Testis (tissue), 5 donors: ENCODE measurements at places on chromosomes 5 and 9. TPM values are rescaled to one million over a fixed set of nuclear protein-coding genes. Genes with fewer than 3 reads are reported as not detected.

DNA sequence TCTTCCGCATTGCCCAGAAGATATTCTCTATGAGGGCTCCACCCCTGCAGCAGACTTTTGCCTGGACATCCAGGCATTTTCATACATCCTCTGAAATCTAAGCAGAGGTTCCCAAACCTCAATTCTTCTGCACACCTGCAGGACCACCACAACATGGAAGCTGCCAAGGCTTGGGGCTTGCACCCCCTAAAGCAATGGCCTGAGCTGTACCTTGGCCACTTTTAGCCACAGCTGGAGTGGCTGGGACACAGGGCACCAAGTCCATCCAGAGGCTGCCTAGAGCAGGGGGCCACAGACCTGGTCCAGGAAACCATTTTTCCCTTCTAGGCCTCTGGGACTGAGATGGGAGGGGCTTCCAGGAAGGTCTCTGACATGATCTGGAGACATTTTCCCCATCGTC lies 60.7 kb downstream of the ADAMTSL1 start:
- no peaks in the 10 kb centered on the region for H3K27me3 ChIP-seq
- H3K4me3 ChIP-seq, result no peak overlapping the region
- DNase-seq, result no peak
- H3K27ac ChIP-seq, result no peak overlapping the region

DNA sequence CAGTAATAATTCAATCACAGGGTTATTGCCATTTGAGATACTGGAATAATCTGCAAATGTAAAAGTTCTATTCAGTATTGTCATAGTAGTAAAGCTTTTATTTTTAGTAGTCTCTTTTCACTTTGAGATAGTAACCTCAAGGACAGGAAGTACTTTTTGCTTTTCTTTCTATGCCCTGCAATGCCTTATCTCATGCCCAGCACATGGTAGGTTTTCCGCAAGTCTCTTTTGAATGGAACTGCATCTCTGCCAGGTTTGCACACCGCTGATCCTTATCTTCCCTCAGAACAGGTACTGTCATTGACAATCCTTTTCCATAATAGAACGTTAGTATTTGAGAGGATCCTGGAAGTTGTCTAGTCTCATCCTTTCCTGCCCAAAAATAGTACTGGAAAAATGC lies 91.8 kb upstream of the IFNK start:
- no peak for DNase-seq
- H3K4me3 ChIP-seq, result no peak overlapping the region
- H3K36me3 ChIP-seq, result no peaks in the 10 kb centered on the region
- H3K27ac ChIP-seq, result peak overlapping the region; percentile 75
- peaks cover 36% of the 10 kb centered on the region for H3K4me1 ChIP-seq

DNA sequence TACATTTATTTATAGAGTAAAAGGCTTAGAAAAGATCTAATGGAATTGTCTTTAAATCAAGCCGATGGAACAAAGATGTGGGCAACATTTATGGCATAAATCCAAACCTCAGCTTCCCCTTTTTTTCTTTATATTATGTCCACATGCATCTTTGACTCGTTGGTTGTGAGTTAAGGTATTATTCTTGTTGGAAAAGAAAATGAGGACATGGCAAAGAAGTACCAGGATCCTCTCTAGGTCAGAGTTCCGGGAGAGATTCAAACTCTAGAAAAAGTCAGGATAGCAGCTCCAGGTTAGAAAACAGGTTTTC lies 508 bp upstream of the NME5 start:
- no peaks in the 10 kb centered on the region for H3K36me3 ChIP-seq
- no peaks in the 10 kb centered on the region for H3K4me1 ChIP-seq
- no peak overlapping the region for H3K27ac ChIP-seq

DNA sequence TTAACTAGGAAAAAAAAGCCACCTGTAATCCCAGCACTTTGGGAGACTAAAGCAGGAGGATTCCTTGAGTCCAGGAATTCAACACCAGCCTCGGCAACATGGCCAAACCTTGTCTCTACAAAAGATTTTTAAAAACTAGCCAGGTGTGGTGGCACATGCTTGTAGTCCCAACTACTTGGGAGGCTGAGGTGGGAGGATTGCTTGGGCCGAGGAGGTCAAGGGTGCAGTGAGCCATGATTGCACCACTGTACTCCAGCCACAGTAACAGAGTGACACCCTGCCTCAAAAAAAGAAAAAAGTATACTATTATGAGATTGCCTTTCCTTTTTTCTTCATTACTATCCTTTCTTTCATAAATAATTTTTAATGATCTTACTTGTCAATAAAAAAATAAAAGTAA lies 45.8 kb downstream of the CPEB4 start:
- no peak overlapping the region for H3K4me3 ChIP-seq
- no peaks in the 10 kb centered on the region for H3K36me3 ChIP-seq
- no peak for DNase-seq
- H3K27ac ChIP-seq, result no peak overlapping the region

Gene CD180
- 0.08 TPM for total RNA-seq
